ENCODE measurements at places on chromosomes 11 and 22.
A peak's percentile ranks its signal among the peaks of the same experiment; 100 is the strongest.

- no peak for DNase-seq
These were observed 89.7 kb downstream of the FAM76B start for GRCh38 chr11:95699631-95700470.

DNA sequence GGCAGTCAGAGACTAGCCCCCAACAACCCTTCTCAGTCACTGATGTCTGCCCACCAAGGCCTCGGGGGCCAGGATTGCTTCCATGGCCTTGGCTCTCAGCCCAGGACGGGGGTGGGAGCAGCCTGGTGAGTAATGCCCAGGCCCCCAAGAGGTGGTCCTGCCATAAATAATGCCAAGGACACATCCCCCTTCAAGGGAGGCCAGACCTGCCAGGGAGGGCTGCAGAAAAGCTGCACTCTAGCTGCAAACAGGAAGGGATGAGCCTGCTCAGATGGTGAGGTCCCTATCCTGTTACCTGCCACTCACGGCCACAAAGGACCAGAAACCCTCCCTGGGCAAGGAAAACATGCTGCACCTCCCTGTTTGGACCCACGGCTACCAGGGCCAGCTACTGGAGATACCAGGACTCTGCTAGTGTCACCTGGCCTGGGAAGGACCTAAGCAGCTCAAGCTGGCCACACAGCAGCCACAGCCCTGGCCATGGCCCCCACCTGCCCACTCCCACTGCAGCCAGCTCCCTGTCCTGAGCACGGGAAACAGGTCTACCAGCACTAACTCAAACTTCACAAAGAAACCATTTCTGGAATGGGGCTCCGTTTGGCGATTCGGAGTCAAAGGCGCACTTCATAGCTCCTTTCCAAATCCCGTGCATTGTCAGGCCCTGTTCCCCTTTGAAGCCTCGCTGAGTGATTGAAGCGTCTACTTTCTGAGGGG is 12.1 kb downstream of the GNB1L start:
- DNase-seq = no peak

DNA sequence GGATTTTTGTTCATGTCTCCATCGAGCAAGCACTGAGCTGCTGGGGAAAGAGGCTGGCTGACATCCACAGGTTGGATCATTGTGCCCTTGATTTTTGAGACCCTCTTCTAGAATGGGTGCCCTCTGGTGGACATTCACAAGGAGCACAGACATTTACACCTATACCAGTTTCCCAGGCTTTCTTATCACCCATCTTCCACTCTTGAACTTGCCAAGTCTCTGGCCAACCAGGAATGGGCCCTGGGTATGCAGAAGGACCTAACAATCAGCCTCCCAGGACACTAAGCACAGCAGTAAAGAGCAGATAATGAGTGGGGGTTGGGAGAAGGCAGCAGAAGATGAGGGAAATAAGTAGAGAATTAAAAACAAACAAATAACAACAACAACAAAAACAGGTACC is 5.7 kb upstream of the INTS4 start:
- DNase-seq = peak; percentile 55

- no peak for DNase-seq
These were observed 38.6 kb downstream of the PACSIN2 start for GRCh38 chr22:42976217-42976933.

DNA sequence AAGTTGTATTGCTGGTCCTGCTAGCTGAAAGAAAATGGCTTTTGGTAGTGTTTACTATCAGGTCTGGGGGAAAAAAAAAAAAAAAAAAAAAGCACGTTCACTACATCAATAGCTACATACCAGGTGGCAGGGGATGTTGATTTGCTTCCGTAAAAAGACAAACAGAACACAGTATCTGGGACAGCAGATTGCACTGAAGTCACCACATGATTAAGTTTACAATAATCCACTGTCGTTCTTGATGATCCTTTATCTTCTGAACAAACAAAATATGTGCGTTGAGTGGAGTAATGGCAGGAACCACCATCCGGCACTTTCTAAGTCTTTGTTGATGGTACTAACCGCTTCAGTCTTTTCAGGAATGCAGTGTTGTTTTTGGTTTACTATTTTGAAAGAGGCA is 48.7 kb downstream of the DDX6 start:
- no peak for DNase-seq

DNA sequence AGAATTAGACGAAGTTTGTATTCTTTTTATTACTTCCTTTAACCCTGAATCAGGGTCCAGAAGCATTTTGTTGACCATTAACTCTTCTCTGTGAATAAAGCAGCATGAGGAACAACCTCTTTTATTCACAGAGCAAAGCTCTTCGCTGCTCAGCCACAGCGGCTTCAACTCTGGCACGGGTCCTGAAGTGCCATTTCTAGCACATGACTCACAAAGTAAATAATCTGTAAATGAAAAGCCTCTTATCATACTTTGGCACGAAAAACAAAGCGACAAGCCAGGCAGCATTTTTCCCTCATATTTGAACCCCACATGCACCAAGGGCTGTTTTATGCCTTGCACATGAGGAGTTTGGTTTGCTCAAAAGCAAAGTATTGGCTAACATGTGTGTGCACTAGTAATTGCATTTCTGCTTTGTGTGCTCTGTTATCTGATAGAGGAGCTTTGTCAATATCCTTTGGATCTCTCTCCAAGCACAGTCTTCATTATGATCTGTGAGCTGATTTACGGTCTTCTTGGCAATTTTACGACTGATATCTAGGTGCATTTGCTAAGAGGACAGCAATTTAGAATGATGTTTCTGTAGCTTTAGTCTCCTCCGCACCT is 33.0 kb upstream of the APOBEC3A start:
- DNase-seq = no peak

GRCh38 chr11:63841554-63841953 is 2.6 kb downstream of the MARK2 start:
- DNase-seq = no peak

- DNase-seq = no peak
These were observed 14.4 kb upstream of the EHF start for GRCh38 chr11:34606326-34607120.

GRCh38 chr11:8018484-8019313 is 31.6 kb downstream of the EIF3F start:
- peak; percentile 69 for DNase-seq

DNA sequence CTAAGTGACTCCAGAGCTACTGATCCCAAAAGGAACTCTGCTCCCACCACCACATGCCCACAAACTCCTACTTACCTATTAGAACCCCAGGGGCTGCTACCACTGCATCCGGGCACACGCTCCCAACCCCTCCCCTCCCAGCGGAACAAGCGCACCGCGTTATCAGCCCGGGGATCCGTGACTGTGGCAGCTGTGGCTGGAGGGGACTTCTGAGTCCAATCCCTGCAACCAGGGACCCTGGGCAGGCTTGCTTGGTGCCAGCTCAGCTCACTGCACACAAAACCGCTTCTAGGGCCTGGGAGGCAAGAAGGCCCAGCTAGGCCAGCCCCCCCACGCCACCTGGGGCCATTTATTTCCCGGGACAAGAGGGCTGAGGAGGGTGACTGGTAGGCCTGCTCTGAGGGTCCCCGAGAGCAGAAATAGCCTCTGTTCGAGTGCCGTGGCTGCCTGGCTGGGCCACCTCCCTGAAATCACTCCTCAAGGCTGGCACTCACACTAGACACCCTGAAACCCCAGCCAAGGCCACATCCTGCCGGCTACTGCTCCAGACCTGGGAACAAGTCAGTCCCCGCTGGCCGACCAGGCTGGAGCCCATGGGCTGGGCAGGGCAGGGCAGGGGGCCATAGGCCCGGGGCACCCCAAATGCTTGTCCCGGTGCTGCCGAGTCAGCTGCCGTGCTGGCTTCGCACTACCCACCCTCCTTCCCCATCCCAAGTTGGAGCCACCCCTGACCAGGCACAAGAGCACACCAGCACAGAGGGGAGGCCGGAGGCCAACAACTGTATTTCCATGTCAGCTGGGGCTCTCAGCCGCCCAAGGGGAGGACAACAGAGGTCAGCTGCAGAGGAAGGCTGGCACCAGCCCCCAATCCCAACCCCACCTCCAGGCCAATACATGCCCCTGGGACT is 1.9 kb upstream of the IFITM10 start:
- DNase-seq = no peak

GRCh38 chr11:15657264-15657663 is 542.5 kb downstream of the INSC start:
- DNase-seq = no peak

- no peak for DNase-seq
These were observed 11.1 kb upstream of the OSM start for GRCh38 chr22:30277547-30278344.

DNA sequence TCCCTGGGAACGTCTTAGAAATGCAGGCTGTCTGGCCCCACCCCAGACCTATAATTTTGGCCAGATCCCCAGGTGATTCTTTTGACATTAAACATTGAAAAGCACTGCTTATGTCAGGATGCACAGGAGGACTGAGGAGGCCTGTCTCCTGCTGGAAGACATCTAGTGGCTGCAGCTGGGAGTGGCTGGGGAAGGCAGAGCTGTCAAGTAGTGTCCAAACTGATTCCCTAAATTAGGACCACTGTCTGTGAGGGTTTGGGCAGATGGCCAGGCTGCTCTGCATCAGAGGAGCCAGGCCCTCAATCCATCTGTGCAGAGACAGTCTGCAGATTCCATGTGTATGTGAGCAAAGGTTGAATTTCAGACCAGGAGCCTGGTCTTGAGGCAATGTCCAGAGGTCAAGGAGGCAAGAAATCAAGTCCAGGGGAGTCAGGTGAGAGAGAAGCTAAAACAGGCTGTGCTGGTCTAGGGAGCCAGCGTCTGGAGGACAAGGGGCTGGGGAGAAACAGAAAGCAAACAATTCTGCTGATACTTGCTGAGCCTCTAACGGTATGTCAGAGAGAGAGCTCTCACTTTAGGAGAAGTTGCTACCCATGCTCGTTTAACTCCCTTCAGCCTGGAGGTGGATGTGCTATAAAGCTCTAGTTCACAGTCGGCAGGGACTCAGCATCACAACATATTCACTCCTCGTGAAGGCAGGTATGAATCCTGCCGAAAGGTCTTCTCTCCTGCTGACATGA is 15.3 kb upstream of the SYTL2 start:
- DNase-seq = peak; percentile 40

GRCh38 chr11:84061726-84062125 is 775.6 kb upstream of the CCDC90B start:
- no peak for DNase-seq

DNA sequence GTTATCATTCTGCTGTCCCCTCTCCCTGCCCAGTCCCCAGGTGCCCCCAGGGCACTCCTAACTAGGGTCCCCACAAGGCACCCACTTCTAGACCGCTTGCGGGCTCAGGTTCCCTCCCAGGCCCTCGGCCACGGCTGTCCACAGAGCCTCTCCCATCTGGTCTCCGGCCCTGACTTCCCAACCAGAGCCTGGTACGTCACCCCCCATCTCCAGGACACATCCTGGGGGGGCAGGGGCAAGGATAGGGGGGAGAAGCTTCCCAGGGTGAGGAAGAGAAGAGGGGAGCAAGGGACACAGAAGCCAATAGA is 457 bp downstream of the SSTR3 start:
- DNase-seq = no peak

- DNase-seq = no peak
These were observed 97.0 kb downstream of the ST3GAL4 start for GRCh38 chr11:126452241-126453101.

DNA sequence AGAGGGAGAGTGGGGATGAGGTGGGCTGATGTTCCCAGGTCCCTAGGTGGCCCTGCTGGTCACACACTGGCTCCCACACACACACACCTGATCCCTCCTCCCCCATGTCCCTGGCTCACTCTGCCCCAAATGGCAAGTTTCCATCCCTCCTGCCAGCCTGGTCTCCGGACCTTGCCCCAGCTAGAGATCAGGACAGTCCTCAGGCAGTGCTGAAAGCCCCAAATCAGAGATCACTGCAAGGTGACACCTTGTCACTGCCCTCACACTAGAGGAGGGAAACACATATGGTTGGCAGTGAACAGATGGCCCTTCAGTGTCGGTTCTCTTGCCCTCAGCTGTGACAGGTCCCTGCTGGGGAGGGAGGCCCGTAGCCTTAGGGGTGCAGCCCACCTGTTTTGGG is 7.6 kb downstream of the TMPRSS5 start:
- no peak for DNase-seq

- DNase-seq = no peak
These were observed at the start of gene SHANK2 for GRCh38 chr11:71252269-71252769. TSS of gene SHANK2 (minus strand) at chr11:71252577. CDS start at chr11:71147326, 105,251 bp downstream.

DNA sequence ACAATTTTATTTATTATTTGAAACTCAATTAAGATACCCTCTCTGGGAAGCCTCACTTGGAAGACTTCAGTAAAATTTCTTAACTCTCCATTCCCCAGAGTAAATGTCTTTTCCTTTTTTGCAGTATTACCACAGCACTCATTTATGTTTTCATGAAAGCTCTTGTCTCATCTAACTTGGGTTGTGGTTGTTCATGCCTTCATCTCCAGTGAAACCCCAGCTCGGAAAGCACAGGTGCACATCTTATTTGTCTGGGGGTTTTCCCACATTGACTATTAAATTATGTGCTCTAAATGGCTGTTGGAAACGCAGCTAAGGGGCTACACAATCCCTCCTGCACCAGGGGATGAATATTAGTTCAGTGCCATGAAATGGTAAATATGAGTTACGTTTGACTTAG is 954.2 kb upstream of the RAG2 start:
- no peak for DNase-seq

DNA sequence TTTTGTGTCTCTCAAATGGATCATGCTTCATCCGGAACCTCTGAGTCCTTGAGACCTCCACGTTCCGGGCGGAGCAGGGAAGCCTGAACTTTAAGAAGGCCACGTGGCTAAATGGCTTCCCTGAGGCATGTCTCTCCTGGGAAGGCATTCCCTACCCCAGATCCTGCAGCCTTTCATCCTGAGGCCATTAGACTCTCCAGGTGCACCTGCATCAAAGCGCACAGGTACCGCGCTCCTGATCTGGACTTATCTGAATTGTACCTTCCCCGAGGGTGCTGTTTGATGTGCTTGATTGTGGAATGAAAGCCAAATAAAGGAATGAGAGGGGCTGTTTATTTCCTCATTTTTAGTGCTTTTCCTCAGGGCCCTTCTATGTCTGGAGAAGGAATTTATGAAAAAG is 22.5 kb downstream of the C22orf31 start:
- no peak for DNase-seq

DNA sequence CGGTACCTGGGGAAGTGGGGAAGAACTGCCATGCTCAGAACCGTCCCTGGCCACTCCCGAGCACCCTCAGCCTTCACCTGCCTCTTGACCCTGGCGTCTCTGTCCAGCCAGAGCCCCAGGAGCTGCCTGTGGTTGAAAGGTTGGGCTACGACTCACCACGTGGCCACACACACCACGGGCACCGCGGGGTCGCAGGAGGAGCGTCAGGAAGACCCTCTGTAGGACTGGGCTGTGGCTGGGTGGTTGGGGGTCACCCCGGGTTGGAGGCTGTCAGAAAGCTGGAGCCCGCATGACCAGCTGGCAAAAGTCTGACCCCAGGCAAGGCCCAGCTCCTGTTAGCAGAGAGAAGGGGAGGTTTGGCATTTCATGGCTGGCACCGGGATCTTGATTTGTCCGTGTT is 11.5 kb downstream of the KRTAP5-5 start:
- no peak for DNase-seq

GRCh38 chr11:14340721-14341120 is 18.3 kb downstream of the RRAS2 start:
- no peak for DNase-seq
